Endodermal cell (in vitro differentiated cells): ENCODE measurements at places on chromosomes 6 and 20.

DNA sequence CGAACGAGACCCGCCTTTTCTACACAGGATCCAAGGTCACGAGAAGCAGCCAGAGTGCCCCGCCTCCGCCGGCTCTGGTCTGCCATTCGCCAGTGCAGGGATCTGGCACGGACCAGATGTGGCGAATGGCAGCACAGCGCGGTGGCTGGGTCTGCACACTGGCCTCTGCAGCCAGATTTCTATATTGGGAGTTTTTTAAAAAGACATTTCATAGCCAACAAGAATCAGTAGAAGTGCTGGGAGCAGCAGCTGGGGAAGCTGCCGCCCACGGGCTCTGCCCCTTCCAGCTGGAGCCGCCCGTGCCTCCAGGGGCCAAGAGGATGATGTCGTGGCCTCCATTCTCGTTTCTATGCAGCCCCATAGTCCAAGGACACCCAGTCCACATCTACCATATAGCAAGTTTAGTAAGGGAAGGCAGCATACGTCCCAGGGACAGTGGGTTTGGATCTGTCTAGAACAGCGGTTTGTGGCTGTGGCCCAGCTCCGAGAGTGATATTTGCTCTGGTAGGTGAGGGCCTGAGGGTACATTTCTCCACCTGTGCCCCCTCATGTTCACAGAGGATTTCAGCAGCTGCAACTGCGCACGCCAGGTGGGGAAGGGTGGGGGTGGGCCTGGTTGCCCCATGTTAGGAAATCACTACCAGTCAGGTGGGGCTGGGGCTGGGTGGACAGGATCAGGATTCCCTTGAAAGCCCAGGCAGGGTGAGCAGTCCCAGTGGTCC lies 333.7 kb downstream of the ZFAND3 start:
- DNase-seq: no peak
- no peaks in the 10 kb centered on the region for H3K27me3 ChIP-seq
- H3K4me1 ChIP-seq: no peaks in the 10 kb centered on the region
- H3K4me3 ChIP-seq: no peak overlapping the region

DNA sequence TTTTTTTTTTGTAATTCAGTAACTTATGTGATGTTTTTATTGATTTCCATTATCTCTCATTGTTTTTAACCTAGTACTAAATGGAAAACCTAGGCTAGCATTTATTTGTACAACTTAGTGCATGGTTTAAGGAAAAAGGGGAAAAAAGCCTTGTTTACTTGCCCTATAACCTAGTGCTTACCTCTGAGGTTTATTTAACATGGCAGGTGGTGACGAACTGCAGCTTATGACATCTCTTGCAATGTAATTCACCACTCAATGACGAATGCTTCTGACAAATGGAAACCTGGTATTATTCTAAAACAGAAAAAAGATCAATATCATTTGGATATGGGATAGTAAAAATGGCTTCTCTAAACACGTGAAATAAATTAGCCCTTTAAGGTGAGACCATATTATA lies 618.6 kb upstream of the FLRT3 start:
- no peak for DNase-seq
- peaks cover 2% of the 10 kb centered on the region for H3K4me1 ChIP-seq
- no peaks in the 10 kb centered on the region for H3K36me3 ChIP-seq

DNA sequence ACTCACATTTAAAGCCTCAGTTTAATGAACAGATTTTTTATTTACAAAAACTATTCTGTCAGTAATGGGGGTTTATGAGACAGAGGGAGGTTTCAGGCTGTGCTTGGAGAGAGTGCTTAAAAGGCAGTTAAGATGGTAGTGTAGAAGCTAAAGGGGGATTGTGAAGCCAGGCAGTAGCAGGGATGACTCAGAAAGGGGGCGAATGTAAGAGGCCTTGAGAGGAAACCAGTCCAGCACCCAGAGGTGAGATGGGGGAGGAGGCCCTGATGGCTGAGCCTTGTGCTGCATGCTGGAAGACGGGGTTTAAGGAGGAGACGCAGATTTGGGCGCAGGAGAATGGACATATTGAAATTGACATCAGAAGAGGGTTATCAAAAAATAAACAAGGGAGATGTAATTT lies 6.6 kb upstream of the SERPINB9 start:
- H3K4me3 ChIP-seq: no peak overlapping the region
- no peaks in the 10 kb centered on the region for H3K27me3 ChIP-seq
- H3K4me1 ChIP-seq: peaks cover 16% of the 10 kb centered on the region
- peak; percentile 54 for DNase-seq

DNA sequence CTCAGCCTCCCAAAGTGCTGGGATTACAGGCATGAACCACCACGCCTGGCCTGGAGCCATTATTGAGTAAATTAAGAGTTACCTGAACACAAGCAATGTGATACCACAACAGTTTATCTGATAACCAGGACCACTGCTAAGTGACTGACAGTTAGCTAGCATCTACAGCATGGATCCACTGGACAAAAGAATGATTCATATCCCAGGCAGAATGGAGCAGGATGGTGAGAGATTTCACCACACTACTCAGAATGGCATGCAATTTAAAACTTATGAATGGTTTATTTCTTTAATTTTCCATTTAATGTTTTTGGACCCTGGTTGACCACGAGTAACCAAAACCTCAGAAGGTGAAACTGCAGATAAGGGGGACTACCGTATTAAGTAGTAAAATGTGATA lies 48.6 kb downstream of the RALGAPA2 start:
- H3K4me3 ChIP-seq: no peak overlapping the region
- no peaks in the 10 kb centered on the region for H3K36me3 ChIP-seq
- no peak for DNase-seq
- H3K4me1 ChIP-seq: no peaks in the 10 kb centered on the region
- no peak overlapping the region for H3K27ac ChIP-seq
- no peaks in the 10 kb centered on the region for H3K27me3 ChIP-seq

DNA sequence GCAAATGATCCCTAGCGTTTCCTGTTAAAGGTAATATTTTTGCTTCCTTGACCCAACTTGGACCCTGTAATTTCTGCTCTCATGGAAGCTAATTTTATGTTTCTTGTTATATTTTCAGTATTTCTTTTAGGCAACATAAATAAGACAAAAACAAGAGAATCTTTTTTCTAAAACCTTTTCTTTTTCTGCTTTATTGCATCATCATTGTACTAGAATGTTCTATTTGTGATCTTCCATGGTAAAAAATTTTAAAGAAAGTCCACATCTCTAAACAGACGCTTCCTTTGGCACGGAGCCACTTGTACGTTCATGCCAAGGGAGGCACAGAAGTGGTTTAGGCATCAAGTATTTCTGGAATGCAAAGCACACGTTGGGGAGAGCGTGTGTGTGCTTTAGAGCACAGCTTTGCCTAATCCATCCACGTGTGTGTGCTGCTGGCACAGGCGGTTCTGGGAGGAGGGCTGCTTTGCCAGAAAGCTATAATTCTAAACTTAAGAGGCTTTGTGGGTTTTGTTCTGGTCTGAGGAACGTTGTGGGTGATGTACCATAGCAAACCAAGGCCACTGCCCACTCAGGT lies 98.3 kb downstream of the SASH1 start:
- peak; percentile 38 for DNase-seq
- no peaks in the 10 kb centered on the region for H3K4me1 ChIP-seq
- no peak overlapping the region for H3K4me3 ChIP-seq
- H3K36me3 ChIP-seq: no peaks in the 10 kb centered on the region
- H3K27ac ChIP-seq: peak overlapping the region; percentile 12

DNA sequence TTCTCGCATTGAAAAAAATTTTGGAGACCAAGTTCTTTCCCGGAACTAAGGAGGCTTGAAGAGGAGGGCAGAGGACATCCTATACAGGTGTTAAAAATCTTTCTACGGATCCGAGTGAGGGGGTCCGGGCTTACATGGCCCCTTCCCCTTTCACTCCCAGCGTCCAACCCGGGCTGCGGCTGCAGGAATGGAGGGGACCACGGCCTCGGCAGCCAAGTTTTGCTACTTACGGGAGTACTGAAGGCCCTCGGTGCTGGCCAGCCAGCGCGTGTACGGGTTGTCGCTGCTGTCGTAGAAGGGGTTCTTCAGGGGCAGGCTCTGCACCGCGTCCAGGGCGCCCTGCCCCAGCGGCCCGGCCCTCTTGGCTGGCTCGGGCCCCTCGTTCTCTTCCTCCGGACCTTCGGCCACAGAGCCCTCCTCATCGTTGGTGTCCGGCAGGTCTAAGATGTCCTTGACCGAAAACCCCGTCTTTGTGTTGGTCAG lies 642 bp downstream of the NKX2-2 start:
- H3K27me3 ChIP-seq: peaks cover 97% of the 10 kb centered on the region
- peak overlapping the region; percentile 36 for H3K4me3 ChIP-seq
- DNase-seq: peak; percentile 77
- no peak overlapping the region for H3K27ac ChIP-seq

- H3K4me1 ChIP-seq: no peaks in the 10 kb centered on the region
- H3K27ac ChIP-seq: no peak overlapping the region
- H3K36me3 ChIP-seq: no peaks in the 10 kb centered on the region
Measured at GRCh38 chr20:50226093-50226974, 35.7 kb downstream of the CEBPB start.

GRCh38 chr6:89763550-89763949 lies 56.0 kb downstream of the MDN1 start:
- H3K36me3 ChIP-seq: peaks cover 89% of the 10 kb centered on the region
- no peak overlapping the region for H3K4me3 ChIP-seq
- no peaks in the 10 kb centered on the region for H3K27me3 ChIP-seq

DNA sequence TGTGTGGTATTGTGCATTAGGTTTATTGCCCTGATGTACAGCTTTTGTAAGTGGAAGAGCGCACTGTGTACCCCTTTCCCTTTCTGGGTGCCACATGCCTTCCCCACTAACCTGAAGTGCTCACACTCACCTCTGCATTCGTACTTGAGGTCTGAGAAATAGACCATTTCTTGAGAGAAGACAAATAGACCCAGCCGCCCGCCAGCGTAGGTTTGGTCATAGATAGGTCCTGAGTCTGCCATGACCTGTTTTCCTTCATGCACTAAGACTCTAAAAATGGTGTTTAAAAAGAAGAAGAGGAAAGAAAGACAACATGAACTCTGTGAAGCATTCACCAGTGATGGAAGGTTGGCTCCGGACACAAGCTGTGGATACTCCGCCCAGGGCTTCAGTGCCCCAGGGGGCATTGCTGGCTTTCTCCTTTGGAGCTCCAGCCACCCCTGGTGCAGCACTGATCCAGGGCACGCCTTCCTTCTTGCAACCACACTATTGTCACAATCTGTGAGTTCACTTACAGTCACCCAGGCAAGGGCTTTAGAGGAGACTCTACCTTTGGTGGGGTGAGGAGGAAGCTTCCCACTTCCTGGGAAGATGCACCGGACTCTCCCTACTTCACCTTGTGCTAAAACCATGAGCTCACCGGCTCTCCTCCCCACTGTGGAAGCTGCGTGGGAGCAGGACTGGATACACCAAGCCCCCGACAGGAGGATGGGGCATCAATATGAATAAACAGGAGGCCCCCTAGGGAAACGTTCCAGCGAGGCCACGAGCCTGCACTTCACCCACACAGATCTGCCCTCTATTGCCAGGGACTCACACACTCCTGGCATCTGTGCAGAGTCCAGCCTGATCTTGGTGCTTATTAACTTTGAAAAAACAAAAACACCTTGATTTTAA lies 33.3 kb downstream of the THBS2 start:
- no peak overlapping the region for H3K4me3 ChIP-seq
- no peaks in the 10 kb centered on the region for H3K27me3 ChIP-seq
- no peaks in the 10 kb centered on the region for H3K36me3 ChIP-seq
- H3K27ac ChIP-seq: no peak overlapping the region

DNA sequence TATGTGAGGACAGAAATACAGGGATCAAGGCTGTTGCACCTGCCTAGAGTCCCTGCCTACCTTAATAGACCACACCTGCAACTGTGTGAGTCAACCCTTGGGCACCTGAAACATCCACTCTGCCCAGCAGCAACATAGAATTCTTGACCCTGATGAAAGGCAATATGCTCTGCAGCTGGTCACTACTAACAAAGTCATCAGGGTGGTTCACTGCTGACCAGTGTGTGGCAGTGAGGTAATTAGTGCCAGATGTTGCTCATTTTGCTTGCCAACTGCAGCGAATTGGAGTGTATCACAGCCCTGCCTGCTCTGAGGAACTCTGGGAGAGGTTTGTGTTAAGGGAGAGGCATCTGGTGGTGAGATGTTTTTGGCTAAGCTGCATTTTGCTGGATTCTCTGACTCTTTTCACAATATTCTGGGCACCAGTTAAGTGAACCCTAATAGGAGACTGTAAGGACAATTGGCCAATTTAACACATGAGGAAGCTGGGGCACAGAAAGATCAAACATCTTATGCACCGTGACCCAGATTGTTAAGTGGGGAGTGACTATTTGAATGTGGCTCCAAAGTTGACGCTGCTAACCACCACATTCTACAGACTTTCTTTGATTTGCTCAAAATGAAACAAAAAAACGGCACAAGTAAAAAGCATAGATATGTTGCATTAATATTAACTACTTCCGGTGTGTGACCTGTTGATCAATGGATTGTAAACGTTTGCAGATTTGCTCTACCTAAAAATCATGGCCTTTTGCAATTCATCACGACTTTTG lies 61.9 kb upstream of the OPRM1 start:
- no peaks in the 10 kb centered on the region for H3K36me3 ChIP-seq
- H3K4me1 ChIP-seq: no peaks in the 10 kb centered on the region
- no peak overlapping the region for H3K27ac ChIP-seq
- no peaks in the 10 kb centered on the region for H3K27me3 ChIP-seq
- DNase-seq: no peak
- no peak overlapping the region for H3K4me3 ChIP-seq

- H3K36me3 ChIP-seq: no peaks in the 10 kb centered on the region
- H3K4me3 ChIP-seq: no peak overlapping the region
- peaks cover 17% of the 10 kb centered on the region for H3K27me3 ChIP-seq
Measured at GRCh38 chr20:61053487-61053886, 198.6 kb upstream of the CDH4 start.

- H3K27me3 ChIP-seq: no peaks in the 10 kb centered on the region
- no peaks in the 10 kb centered on the region for H3K36me3 ChIP-seq
- no peaks in the 10 kb centered on the region for H3K4me1 ChIP-seq
- peak; percentile 35 for DNase-seq
- no peak overlapping the region for H3K27ac ChIP-seq
- no peak overlapping the region for H3K4me3 ChIP-seq
Measured at GRCh38 chr6:5763871-5764270, 242.9 kb downstream of the NRN1 start.

- no peak overlapping the region for H3K27ac ChIP-seq
- peak; percentile 40 for DNase-seq
- no peaks in the 10 kb centered on the region for H3K4me1 ChIP-seq
- no peaks in the 10 kb centered on the region for H3K27me3 ChIP-seq
- peak overlapping the region; percentile 85 for H3K4me3 ChIP-seq
- H3K36me3 ChIP-seq: peaks cover 56% of the 10 kb centered on the region
Measured at GRCh38 chr6:2899596-2899995, 3.5 kb downstream of the SERPINB9 start.

- no peak overlapping the region for H3K4me3 ChIP-seq
- no peak overlapping the region for H3K27ac ChIP-seq
- H3K4me1 ChIP-seq: no peaks in the 10 kb centered on the region
- DNase-seq: no peak
- H3K36me3 ChIP-seq: no peaks in the 10 kb centered on the region
- no peaks in the 10 kb centered on the region for H3K27me3 ChIP-seq
Measured at GRCh38 chr6:36571122-36572043, 22.8 kb upstream of the SRSF3 start.

GRCh38 chr6:37265860-37266259 lies 7.9 kb upstream of the TMEM217 start:
- H3K36me3 ChIP-seq: peaks cover 21% of the 10 kb centered on the region
- H3K4me3 ChIP-seq: no peak overlapping the region
- no peak for DNase-seq
- no peaks in the 10 kb centered on the region for H3K27me3 ChIP-seq
